CD4-positive, alpha-beta T cell treated with Interleukin-10 for 1 hour (primary cell): ENCODE measurements at places on chromosomes 6 and 20.
A peak's percentile ranks its signal among the peaks of the same experiment; 100 is the strongest.

GRCh38 chr6:35585658-35586057, 73.0 kb upstream of the TULP1 start:
- DNase-seq, result no peak

- no peak for DNase-seq
These were observed 27.8 kb downstream of the ELOVL5 start for GRCh38 chr6:53320964-53321363.

DNA sequence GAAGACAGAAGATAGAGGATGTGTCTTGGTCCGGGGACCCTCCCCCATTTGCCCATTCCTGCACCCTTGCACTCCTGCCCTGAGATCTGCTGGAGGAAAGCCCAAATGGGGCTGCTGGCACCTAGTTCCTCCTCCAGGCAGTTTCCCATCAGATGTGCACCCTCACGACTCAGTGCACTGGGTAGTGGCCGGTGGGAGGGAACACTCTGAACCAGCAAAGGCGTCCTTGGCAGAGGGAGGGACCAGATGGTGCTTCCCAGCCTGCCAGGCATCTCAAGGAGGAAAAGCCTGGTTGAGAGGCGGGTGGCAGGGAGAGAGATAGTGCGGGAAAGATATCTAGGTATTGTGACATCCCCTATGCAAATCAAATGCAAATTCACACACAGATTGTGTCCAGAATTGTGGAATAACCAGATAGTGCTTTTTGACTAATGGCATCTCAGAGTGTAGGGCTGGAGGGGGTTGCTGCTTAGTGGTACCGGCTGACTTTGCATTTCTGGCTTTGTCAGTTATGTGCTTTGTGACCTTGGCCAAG, 19.5 kb downstream of the TMEM151B start:
- no peak for DNase-seq

DNA sequence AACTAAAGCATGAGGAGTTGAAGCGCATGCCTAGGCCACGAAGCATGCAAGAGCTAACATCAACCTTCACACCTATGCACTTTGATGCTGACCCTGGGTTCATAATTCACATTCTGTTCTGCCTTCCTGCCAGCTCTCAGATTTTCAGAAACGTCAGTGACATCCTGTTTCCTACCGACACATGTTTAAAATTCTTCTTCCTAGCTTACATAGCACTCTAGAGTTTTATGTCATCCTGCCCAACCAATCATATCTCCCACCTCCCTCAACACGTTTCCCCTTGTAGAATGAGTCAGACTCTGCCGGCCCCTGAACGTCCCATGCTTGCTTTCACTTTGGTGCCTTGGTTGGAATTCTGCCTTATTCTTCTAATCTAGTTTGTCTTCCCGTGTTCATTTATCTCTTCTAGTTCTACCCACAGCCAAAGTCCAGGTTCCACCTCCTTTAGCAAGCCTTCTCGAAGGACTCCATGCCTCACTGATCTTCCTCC, 97.2 kb upstream of the MAP7 start:
- peak; percentile 74 for DNase-seq

DNA sequence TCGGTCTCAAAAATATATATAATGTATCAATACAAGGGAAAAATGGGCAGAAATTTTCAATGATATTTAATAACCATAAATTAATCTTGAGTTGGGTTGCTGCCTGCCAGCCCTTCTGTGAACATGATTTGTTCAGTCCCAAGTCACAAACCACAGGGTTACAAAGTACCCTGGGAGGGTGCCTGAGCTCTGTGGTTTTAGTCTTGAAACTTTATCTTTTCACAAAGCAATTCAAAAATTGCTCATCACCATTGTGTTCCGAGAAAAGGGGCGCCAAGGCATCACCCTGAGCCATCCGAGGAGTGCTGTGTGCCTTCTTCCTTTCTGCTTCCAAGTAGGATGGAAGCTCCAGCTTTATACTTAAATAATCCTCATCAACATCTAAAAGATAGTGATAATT, 141.6 kb upstream of the AKAP12 start:
- no peak for DNase-seq

DNA sequence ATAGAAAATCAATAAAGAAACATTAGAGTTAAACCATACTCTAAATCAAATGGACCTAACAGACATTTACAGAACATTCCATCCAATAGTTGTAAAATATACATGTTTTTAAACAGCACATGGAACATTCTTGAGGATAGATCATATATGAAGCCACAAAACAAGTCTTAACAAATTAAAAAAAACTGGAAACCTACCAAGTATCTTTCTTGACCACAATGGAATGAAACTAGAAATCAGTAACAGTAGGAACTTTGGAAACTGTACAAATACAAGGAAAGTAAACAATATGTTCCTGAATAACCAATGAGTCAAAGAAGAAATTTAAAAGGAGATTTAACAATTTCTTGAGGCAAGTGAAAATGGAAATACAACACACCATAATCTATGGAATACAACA, 91.2 kb upstream of the GLP1R start:
- DNase-seq, result no peak
